ENCODE measurements at places on chromosomes 7 and 10.

- no peak for DNase-seq
These were observed 90.0 kb downstream of the CHCHD3 start for GRCh38 chr7:132991615-132992587.

DNA sequence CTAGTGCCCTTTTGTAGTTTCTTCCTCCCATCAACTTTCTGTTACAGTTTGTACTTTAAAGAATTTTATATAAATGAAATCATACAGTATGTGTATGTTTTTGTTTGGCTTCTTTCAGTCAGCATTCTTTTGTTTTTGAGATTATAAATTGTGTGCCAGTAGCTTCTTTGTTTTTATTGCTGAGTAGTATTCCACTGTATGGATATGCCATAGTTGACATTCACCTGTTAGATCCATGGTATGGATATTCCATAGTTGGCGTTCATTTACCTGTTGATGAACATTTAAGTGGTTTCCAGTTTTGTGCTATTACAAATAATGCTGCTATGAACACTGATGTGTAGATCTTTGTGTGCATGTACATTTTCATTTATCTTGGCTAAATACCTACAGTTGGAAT, 70.8 kb upstream of the SYPL1 start:
- no peak for DNase-seq

GRCh38 chr10:45558425-45558824, 114.1 kb downstream of the ZFAND4 start:
- no peak for DNase-seq

DNA sequence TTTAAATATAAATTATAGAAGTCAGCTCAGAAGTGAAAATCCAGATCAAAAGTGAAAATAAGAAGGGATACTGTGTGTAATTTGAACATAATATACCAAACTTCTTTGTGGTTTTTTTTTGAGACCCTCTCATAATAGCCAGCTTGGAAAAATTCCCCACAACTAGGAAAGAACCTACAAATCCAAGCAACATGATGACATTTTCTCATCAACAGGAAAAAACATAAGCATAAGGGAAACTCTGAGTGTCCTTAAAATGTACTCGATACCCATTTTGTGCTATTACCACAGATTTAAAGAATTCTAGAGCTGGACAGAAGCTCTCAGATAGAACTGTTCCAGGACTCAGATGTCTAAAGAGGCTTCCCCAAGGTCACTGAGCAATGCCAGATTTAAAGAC, 214.8 kb upstream of the KLF14 start:
- no peak for DNase-seq

GRCh38 chr7:134016223-134016941, 110.8 kb upstream of the LRGUK start:
- peak; percentile 72 for DNase-seq

DNA sequence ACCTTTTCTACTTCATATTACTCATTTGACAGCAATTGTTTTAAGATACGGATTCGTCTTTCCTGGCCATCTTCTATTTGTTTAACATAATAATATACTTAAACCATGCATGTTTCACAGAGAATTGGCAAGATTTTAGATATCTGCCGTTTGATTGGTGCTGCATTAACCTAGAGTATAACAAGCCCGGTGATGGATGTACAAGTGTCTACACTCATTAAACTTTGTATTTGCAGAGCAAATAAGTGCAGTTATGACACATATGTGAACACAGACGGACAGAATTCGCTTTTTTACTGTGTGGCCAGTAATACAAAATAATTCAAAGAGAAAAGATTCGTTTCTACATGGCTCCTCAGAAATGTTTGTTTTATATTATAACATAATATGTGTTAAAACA, 116.1 kb downstream of the ARL4A start:
- no peak for DNase-seq

DNA sequence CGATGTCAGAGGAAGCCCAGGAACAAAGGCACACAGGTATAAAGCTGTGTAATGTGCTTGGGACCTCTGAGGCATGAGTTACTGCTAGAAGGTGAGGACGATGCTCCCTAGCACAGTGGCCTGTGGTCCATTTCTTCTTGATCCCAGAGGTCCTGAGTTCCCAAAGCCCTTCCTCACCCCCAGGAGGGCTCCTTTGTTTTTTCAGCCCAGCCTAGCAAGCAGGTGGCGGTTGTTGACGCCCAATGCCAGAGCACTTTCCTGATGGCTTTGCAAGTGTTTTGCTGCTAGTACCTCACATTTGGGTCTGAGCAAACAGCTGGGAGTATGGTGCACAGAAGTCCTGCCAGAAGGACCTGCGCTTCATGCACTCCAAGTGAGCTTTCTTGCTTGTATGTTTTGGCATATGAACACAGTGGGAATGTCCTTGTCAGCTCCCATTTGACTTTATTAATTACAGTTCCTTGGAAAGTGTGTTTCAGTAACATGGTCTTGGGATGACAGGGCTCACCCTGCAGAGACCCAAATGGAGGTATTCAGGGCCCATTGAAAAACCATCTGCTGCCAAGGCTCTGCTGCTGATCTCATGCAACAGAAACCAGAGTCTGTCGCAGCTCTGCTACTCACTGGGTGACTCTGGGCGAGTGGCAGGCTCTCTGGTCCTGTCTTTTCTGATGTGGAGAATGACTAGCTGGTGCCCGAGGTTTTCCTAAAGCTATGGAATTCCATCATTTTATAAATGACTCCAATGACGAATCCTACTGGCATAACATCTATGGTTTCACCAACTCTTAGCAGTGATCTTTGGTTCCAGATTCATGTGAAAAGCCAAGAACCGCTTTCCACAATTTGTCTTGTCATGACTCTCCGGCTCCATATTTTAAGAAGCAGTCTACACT, 134.9 kb downstream of the ARID5B start:
- DNase-seq = no peak

GRCh38 chr10:78584266-78584665, 484.5 kb upstream of the ZMIZ1 start:
- no peak for DNase-seq

- DNase-seq = no peak
These were observed 3.8 kb upstream of the PRKAG2 start for GRCh38 chr7:151880688-151881087.

GRCh38 chr10:84147347-84147746, 8.0 kb downstream of the GHITM start:
- no peak for DNase-seq

All from NCI-H82 (cell line).